ENCODE measurements at places on chromosomes 2 and 18.

DNA sequence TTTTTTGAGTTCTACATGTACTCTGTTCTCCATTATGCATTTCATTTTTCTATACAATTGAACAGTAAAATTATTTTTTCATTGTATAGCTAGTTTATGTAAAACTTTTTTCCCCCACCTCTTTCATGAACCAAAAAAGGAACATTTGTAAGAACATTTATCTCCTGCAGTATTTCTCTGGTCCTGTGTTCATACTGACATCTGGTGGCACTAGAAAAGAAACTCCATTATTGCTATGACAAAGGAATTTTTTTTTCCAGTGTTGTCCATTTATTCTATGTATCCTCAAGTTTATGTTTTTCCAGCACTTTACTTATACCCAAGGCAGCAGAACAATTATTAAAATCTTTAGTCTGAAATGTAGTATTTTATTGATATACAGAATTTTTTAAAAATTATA, 27.4 kb upstream of the CHAC2 start:
- DNase-seq: no peak

DNA sequence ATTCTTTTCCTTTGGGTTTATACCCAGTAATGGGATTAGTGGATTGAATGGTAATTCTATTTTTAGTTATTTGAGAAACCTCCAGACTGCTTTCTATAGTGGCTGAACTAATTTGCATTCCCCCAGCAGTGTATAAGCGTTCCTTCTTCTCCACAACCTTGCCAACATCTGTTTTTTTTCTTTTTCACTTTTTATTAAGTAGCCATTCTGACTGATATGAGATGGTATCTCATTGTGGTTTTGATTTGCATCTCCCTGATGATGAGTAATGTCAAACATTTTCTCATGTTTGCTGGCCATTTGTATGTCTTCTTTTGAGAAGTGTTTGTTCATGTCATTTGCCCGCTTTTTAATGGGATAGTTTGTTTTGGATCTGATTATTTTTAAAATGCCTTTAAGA, 64.1 kb upstream of the MEIS1 start:
- DNase-seq: no peak

- no peak for DNase-seq
Measured at GRCh38 chr2:63975437-63976124, 43.6 kb downstream of the VPS54 start.

DNA sequence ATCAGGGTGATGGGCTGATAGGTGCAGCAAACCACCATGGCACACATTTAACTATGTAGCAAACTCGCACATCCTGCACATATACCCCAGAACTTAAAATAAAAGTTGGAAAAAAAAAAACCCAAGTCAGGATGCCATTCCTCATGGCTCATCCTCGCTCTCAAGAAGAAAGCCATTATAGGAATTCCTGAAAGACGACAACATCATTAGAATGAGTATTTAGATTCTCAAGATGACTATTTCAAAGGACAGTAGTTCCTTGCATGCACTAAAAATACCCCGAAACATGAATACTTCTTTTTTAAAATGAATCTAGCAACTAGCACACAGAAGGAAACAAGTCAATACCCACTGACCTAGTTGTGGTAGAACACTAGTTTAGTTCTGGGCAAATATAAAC, 285.8 kb upstream of the REV1 start:
- DNase-seq: no peak

All from CD4-positive, alpha-beta T cell treated with Interleukin-10 for 1 hour (primary cell).